ENCODE measurements at places on chromosomes 12 and 14.

- no peak for DNase-seq
Observed at GRCh38 chr12:121191151-121191550, 18.8 kb upstream of the P2RX4 start.

- DNase-seq: no peak
Observed at GRCh38 chr12:130970165-130970907, 16.6 kb downstream of the ADGRD1 start.

GRCh38 chr14:82546401-82546800 lies 1012.7 kb upstream of the SEL1L start:
- DNase-seq: no peak

GRCh38 chr12:93882763-93883162 lies 205.6 kb downstream of the CRADD start:
- no peak for DNase-seq

DNA sequence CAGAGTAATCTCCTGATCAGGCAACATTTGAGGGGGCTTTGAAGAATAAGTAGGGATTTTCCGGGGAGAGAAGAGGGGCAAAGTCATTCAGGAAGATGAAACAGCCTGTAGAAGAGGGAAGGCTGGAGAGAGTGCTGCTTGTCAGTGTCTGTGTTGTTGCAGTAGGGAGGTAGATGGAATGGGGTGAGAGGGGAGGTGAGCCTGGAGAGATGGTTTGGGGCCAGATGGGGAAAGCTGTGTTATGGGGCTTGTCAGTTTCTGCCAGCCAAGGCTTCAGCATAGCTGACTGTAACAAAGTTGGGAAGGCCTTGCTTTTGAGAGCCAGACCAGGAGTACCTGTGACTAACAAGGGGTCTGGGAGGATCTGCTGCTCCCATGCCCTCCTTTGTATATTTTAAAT lies 18.0 kb downstream of the BICD1 start:
- DNase-seq: no peak

DNA sequence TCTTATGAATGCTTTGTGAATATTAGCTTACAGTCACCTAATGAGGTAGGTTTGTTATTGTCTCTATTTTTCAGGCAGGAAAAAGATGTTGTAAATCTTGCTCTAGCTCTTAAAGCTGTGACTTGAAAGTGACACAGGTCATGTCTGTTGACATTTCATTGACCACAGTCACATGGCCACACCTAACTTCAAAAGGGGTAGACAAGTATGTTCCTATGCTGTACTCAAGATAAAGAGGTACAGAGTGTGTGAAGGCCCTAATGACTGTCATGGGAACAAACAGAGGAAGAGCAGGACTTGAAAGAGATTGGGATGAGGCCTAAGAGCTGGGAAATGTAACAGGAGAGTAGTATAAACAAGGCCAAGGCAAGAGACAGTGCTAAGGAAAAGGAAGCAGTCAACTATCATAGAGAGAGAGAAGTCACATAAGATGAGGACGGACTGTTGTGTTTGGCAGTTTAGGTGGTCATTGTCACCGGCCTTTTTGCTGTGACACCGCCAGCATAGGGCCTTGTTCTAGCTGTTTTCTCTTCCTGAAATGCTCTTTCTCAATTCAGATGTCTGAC lies 181.0 kb downstream of the CFAP54 start:
- DNase-seq: no peak

GRCh38 chr12:22443379-22444316 lies 100.7 kb downstream of the C2CD5 start:
- DNase-seq: peak; percentile 55

DNA sequence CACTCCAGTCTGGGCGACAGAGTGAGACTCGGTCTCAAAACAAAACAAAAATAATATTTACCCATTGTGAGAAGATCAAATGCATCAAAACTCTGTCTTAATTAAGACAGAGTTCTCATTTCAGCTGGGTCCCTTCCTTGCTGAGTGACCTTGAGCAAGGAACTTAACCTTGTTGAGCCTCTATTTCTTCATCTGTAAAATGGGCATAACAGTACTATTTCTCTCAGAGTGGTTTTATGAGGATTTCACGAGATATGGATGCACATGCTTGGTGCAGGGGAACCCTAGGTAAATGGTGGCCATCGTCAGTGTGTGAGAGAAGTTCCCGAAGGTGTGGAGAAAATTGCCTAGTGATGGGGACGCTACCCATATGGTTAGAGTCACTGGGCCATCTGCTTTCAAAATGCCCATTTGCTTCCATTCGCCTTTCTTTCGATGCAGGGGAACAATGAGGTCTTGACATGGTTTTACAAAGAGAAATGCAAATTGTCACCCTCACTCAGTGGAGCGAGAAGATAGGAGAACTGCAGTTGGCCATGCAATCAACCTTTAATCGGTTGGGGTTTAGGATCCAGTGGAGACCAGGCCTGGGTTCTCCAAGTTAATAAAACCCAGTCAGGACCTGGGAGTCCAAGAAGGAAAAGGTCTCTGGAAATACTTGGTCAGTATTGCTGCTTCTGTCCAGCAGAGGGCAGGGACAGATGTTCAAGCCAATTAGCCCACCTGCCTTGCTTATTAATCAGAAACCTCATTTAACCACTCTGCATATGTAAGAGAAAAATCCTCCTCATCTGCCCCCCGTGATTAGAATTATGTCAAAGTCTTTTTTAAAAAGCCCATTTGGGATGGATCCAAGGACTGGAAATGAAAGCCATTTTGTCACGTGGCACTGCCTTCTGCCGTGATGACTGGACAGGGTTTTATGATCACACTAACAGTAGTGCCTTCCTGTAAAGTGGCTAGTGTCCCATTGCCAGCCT lies 37.2 kb downstream of the CFAP251 start:
- no peak for DNase-seq

GRCh38 chr12:126219654-126220279 lies 1154.5 kb downstream of the AACS start:
- DNase-seq: no peak

GRCh38 chr12:62907078-62907477 lies 27.9 kb downstream of the PPM1H start:
- no peak for DNase-seq

- no peak for DNase-seq
Observed at GRCh38 chr12:126742241-126742641, 1524.7 kb upstream of the TMEM132C start.

GRCh38 chr12:59636945-59637691 lies 41.3 kb downstream of the SLC16A7 start:
- DNase-seq: no peak

DNA sequence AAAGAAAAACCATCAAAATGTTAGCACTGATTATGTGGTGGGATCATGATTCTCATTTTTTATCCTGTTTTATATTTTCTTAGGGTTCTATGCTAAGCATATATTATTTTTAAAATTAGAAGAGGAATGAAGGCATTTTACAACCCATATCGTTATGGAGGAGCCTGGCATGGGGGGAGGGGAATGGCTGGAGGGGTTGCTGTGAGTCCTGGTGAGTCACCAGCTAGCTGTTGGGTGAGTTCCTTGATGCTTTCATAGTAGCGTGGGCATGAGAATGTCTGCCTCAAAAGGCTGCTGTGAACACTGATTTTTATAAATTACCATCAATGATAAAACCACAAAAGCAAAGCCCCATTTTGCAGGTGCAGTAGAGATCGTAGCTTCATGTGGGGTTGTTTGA lies 46.9 kb downstream of the C14orf132 start:
- DNase-seq: peak; percentile 24

DNA sequence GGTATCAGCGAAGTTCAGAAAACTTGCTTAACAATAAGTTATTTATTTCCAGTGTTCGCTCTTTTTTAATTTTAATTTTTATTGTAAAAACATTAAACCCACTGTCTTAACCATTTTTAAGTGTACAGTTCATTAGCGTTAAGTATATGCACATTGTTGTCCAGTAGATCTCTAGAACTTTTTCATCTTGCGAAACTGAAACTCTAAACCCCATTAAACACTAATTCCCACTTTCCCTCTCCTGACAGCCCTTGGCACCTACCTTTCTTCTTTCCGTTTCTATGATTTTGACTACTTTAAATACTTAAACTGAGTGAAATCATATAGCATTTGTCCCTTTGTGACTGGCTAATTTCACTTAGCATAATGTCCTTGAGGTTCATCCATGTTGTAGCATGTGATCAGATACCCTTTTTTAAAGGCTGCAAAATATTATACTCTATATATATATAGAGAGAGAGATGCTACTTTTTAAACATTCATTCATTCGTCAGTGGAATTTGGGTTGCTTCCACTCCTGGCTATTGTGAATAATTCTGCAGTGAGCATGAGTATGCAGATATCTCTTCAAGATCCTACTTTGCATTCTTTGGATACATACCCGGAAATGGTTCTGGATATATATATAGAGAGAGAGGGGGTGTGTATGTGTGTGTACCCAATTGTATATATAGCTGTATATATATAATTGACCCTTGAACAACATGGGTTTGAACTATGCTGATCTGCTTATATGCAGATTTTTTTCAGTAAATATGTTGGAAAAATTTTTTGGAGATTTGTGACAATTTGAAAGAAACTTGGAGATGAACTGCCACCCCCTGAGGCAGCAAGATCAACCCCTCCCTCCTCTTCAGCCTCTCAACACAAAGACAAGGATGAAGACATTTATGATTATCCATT lies 74.7 kb upstream of the EVL start:
- DNase-seq: no peak

GRCh38 chr12:96471368-96472050 lies 17.9 kb upstream of the CFAP54 start:
- DNase-seq: no peak

DNA sequence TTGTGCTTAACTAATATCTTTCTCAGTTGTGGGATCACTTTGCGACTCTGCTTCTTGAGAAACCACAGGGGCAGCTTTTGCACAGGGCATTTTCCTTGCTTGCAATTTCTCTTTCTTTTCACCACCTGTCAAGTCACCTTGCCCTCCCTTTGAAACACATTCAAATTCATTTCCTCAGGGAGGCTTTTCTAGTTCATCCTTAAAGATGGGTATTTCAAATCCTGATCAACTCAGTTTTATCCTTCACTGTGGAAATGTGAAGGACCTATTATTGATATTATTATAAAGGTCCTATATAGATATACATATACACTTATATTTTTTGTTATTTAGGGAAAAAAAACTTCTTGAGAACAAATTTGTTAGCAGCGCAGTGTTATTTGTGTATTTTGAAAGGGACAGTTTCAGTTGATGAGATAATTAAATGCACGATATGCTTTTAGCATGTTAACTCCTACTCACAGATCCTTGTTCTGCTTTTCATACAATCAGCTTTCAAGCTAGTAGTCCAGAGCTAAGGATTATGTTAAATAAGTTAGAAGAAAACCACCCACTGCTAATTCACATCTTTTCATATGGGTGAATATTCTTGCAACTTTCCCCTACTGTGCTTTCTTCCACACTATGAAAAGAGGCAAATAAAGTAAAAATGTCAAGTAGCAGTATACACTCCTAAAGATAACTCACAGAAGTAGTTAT lies 501.4 kb upstream of the RGS6 start:
- DNase-seq: no peak

- DNase-seq: no peak
Observed at GRCh38 chr12:7797698-7798398, 8.6 kb downstream of the NANOG start.

- no peak for DNase-seq
Observed at GRCh38 chr12:47852096-47852571, 32.4 kb upstream of the HDAC7 start.

DNA sequence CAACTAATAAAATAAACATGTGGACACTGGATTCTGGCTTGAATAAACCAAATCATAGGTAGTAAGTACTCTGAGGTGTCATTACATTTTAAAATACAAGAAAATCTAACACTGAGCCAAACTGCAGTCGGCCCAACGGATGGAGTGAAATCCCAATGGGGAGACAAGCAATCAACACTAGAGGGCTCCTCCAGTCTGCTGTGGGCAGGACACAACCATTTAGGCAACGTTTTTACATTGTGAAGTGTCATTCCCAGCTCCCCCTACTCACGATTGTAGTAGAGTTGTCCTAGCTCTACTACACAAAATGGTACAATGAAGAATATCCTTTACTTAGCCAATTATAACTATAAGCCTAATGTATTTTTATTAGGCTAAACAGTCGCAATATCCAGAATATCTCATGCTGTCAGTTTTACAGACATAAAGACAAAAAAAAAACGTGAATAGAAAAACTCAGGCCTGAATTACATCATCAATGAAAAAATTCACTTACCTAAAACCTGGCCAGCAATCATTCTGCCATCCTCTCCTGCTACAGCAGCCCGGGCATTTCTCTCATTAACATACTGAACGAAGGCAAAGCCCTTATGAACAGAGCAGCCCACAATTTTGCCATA lies 35.7 kb downstream of the HNRNPC start:
- DNase-seq: no peak

DNA sequence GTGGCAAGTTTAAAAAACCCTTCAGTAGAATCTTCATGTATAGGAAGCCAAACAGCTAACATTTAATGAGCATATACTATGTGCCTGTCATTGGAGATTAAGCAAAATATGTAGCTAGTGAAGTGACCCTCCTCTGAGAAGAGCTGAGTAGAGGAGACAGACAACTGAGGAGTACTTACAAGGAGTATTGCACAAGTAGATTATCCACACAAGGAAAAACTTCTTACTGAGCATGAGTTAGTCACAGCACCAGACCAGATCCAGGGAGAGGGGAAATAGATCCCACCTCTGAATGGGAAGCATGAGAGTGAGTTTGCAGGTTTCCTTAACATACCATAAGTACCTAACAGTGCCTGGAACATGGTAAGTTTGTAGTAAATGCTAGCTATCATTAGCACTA lies 33.0 kb downstream of the FRMD6 start:
- DNase-seq: no peak

DNA sequence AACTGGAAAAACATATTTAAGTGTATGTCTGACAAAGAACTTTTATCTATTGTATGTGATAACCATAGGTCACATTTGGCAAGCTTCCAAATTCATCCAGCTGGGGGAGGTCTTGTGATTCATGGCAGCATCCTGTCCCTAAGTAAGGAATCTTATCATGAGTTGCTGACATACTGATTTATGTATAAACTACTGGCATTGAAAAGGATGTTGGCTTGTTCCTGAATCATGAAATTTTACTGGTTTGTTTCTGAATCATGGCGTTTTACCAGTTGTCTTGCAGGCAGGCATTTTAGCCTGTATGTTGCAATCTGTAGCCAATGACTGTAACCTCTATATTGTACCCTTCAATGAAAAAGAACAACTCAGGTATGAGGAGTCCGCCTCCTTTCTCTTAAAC lies 244.8 kb downstream of the IPO8 start:
- no peak for DNase-seq

- no peak for DNase-seq
Observed at GRCh38 chr12:116165036-116165425, 112.5 kb downstream of the MED13L start.

DNA sequence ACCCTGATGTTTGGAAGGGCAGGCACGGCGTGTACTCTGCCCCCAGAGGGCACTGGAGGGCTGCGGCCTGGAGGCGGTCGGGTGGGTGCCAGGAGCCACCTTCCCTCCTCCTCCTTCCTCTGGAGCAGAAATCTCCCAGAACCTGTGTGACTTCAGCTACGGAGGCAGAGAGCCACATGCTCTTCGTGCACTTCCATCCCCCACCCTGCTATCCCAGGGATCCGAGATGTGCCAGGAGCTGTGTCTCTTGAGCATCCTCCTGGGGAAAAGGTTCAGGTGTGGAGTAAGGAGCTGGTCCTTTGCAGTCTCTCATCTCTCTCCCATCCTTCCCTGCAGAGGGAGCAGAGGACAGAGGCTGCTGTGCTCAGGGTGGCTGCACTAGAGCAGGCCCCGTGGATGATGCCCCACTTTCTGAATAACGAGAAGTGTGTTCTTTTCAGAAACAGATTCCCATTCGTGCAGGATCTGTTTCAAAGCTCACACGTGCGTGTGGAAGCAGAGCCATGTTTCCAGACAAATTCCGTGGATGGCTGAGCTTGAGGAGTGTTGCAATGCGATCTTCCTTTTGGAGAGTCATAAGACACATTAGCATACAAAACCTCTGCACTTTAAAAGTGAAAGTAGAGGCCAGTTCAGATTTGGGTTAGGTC lies 162.9 kb downstream of the ADGRD1 start:
- no peak for DNase-seq

Measured in T1000 (cell line).